ENCODE measurements at places on chromosomes 5 and 9. TPM values are rescaled to one million over a fixed set of nuclear protein-coding genes. Genes with fewer than 3 reads are reported as not detected.

TMEFF1 gene
- total RNA-seq, result 5.3 TPM

FGF18 gene
- total RNA-seq, result 0.05 TPM

SMIM27 gene
- total RNA-seq, result 2.7 TPM

TPRN gene
- 6.2 TPM for total RNA-seq

PCDHGA10 gene
- total RNA-seq, result 8.6 TPM

PWWP2A gene
- 22.0 TPM for total RNA-seq

UBE2QL1 gene
- under 0.01 TPM for total RNA-seq

CYFIP2 gene
- 18.7 TPM for total RNA-seq

ACOT12 gene
- not detected for total RNA-seq

ZDHHC11B gene
- not detected for total RNA-seq

FOXD4L3 gene
- total RNA-seq, result not detected

SHLD3 gene
- total RNA-seq, result 5.0 TPM

FOXD4L6 gene
- 0.37 TPM for total RNA-seq

PLAC8L1 gene
- 0.59 TPM for total RNA-seq

OTP gene
- not detected for total RNA-seq

KIF4B gene
- 0.09 TPM for total RNA-seq

ZCCHC9 gene
- total RNA-seq, result 33.3 TPM

GARIN3 gene
- not detected for total RNA-seq

CCL19 gene
- total RNA-seq, result not detected

TMEM171 gene
- total RNA-seq, result 1.8 TPM

IL6ST gene
- 481 TPM for total RNA-seq

PCDHB3 gene
- total RNA-seq, result 0.09 TPM

SLC1A1 gene
- total RNA-seq, result 18.7 TPM

CORO2A gene
- 0.30 TPM for total RNA-seq

CDH9 gene
- 0.59 TPM for total RNA-seq

ROR2 gene
- total RNA-seq, result 20.5 TPM

PCDHA9 gene
- under 0.01 TPM for total RNA-seq

TLX3 gene
- not detected for total RNA-seq

CDC20B gene
- not detected for total RNA-seq

SLC6A7 gene
- total RNA-seq, result not detected
